ENCODE measurements at places on chromosomes 2 and 18.

DNA sequence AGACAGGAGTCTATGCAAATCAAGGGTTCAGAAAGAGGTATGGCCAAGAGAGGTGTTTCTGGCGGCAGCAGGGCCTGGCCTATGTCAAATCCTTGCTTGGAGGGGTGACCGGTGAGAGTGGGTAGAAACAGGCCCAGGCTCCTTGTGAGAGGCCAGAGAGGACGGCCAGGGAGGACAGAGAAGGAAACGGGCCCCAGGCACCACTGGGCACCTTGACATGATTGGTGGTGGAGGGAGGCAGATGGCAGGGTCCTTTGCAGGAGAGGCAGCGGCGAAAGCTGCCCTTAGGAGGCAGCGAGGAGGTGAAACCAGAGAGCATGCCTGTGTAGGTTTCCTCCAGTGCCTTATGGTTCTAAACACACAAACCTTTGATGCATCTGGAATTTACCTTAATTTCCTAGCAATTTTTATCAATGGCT, 6.2 kb downstream of the RAMP1 start:
- DNase-seq = no peak

GRCh38 chr2:17282245-17282644, 236.0 kb downstream of the RAD51AP2 start:
- DNase-seq = no peak

DNA sequence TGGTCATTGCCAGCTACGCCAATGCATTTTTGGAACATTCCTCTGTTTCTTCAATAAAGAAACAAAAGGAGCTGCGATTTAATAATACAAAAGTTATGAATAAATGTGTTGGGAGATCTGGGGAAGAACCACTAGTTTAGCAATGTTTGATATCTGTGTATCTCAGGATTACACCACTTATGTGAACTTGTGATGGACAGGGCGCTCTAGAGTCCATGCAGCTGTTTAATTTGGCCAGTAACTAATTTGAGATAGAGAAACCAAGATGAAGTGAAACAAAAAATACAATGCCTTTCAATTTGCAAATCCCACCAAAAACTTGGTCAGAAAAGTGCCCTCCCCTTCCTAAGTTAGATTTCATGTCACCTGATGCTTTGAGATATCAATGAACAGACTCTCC, 6.8 kb upstream of the DCDC2C start:
- DNase-seq = no peak

DNA sequence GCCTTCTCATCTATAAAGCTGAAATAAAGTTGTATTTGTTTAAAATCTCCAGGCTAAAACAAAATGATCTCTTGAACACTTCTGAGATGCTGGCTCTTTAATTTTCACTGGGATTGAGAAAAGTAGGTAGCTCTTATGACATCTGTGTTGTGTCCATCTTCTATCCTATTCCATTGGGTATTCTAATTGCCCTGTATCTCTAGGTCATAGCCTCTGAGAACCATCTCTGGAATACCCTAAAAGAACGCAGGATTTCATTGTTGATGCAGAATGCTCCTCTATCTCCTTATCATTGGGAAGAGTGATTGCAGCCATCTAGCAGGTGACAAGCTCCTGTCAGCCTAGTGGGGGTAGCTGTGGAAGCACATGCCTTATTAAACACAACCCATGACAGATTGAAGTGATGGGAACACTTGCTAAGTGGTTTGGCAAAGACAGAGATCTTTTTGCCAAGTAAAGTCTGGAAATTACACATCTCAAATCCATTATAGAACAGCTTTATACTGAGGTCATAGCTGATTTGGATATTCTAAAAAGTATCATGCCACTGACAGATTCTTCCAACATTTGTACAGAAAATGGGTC, 178.2 kb downstream of the TDRD15 start:
- no peak for DNase-seq

DNA sequence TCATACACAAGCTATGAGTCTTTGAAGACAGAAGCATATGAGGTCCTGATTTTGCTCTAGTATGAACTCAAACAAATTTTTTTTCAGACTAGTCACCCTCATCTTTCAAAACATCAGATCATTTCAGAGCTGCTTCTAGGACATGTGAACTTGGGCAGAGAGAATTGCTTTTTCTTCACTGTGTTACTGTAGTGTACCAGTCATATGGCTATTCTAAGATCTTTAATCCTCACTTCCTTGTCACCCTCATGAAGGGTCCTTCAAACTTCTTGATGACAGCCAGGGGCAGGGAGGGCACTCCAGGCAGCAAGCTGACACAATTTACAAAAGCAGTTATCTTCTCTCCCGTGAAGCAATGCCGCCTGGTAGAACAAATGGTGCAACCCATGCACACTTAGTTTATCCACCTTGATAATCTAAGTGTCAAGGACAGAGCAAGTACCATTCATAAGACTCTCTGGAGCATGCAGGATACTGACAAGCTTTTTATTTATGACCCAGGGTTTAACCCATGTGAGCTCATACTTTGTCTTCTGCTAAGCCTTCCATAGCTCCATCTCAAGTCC, 200.6 kb downstream of the DPP10 start:
- DNase-seq = no peak

GRCh38 chr2:107777974-107778373, 48.7 kb upstream of the RGPD4 start:
- no peak for DNase-seq

DNA sequence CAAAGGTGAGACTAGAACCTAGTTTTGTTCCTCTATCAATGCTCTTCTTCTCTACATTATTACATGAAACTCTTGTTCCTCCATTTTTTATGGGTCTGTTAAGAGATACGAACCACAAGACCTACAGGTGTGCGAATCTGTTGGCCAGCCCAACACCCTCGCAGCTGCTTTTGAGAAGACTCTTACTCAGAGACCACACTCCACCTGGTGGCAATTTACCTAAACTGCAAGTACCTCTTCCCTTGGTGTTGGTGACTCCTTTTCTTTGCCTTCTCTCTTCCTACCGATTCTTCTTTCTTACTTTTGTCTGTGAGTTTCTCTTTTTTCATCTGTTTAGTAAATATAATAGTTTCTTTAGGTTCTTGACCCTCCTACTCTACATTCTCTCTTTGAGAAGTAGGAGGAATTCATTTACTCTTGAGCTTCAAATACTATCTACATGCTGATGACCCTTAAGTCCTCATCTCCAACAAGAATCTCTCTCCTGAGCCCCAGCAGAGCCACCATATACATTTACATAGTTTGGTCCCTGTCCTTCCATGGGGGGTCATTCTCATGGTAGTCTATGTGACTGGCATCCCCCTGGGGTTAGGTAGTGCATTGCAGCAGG, 81.8 kb upstream of the GAREM1 start:
- no peak for DNase-seq

- DNase-seq = no peak
Observed at GRCh38 chr2:195500879-195501278, 156.1 kb upstream of the SLC39A10 start.

DNA sequence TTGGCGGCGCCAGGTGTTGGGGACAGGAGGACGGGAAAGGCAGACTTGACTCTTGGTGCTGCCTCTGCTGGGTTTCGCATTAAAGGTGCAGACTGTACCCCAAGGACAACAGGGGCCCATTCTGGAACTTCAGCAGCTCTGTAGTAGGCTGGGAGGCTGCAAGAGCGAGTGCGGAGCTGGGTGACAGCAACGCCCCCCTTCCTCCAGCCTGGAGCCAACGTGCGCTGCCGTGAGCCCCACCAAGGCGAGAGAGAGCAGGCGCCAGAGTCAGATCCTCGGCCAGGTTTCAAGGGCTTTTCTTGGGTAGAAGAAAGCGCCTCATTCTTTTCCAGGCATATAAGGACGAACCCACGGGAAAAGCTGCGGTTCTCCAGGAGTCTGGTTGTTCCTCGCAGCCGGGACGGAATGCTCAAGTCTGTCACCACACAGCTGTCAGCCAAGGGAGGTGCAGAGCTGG, 1.9 kb downstream of the DOK6 start:
- DNase-seq = no peak

- no peak for DNase-seq
Observed at GRCh38 chr2:68721482-68722101, 13.0 kb upstream of the ARHGAP25 start.

DNA sequence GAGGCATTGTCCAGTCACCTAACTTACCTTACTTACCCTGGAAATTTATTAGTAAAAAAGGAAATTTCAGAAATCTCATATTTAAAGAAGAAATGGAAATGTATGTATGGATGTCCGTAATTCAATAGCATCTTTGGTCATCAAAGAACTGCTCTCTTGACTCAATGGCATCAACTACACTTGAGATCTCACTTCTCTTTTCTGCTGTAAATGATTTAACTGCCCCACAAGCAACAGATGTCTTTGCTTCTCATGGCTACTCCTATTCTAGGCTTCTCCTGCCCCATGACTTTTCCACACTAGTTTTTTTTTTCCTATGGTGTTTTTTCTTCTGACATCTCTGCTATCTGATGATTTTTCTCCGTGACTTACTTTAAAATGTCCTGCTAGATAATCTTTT, 34.0 kb upstream of the ERMN start:
- DNase-seq = no peak

DNA sequence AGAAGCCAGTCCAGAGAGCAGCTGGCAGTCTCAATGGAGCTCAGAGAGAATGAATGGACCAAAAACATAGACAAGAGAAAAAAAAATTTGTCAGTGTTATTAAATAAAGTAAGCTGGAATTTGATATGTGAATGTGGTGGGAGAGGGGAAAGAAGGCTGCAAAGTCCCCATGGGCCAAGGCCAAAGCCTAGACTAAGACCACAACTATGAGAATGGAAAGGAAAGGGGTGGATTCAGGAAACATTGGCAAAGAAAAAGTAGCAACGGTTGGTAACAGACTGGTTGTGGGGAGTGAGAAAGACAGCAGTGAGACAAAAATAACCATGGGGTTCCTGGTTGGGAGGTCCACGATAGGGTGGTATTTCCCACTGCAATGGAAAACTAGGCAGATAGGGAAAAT, 47.0 kb downstream of the ZEB2 start:
- DNase-seq = no peak

DNA sequence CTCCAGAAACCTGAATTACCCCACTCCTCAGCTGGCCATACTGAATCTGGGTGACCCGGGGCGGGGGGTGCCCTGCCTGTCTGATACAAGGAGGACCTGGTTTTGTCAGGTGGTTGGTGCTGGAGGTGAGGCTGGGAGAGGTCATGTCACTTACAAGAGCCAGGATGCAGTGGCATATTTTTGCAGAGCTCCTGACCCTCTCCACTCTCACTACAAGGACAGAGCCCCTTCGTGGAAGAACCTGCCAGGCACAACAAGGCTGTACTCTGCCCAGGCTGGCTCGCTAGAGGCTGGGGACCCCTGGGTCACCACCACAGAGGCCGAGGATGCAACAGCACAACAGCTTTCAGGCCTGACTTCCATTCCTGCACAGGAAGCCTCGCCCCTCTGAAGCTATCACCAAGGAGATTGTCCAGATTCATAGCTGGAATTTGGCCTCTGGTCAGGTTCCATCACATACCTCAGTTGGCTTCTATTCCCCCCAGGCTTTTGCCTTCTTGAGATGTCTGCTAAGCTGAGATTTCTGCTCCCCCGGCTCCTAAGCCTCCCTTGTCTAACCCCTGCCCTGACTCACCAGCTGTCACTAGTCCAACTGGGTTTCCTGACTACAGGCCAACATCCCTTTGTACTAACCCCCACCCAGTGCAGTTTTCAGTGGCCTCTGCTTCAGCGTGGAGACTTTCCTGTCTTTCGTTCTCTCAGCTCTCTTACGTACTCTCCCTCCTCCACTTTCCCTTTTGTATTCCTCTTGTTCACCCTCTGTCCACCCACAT, 132.5 kb upstream of the EPAS1 start:
- no peak for DNase-seq

- no peak for DNase-seq
Observed at GRCh38 chr18:31821545-31822171, 61.0 kb upstream of the SLC25A52 start.

GRCh38 chr2:176709991-176710390, 440.7 kb downstream of the MTX2 start:
- no peak for DNase-seq

DNA sequence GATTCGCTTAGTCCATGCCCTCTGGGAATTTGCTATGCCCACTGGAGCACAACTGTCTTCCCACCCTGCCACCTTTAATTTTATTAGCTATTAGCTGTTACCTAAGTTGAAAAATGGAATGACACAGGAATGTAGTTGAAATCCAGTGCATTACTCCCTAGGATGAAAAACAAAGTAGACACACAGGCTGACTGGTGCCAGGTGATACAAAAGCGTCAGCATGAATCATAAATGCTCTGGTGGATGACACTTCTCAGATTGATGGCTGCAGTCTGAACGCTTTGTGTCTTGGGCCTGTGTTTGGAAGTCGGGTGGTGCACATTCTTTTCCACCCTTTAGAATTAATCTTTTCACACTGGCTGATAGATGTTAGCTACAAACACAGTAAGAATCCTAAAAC, 802.0 kb downstream of the DCC start:
- no peak for DNase-seq

Measured in C1 segment of cervical spinal cord (tissue), 14 donors.